ENCODE measurements at places on chromosomes 5 and 9.

GRCh38 chr5:158765407-158765806, 334.3 kb downstream of the EBF1 start:
- no peak for DNase-seq

- DNase-seq, result no peak
These were observed 160.1 kb upstream of the ZNF608 start for GRCh38 chr5:124906339-124907097.

DNA sequence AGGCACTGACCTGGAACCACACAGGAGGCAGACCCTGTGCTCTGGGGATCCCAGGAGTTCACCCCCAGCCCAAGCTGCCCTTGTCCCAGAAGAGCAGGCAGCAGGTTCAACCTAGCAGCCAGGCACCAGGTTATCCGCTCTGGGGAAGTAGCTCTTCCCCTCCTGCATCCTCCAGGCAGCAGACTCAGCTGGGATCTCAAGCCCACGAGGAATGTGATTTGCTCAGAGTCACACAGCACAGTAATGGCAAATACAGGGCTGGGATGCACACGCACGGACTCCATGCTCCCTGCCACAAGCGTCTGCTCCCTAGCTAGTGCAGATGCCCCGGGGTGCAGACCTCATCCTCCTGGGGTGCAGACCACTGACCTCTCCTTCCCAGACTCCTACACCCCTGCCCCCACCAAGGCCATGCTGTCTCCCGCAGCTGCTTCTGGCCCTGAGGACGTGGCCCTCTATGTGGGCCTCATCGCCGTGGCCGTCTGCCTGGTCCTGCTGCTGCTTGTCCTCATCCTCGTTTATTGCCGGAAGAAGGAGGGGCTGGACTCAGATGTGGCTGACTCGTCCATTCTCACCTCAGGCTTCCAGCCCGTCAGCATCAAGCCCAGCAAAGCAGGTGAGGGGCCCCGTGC, 25.5 kb downstream of the HK3 start:
- no peak for DNase-seq

DNA sequence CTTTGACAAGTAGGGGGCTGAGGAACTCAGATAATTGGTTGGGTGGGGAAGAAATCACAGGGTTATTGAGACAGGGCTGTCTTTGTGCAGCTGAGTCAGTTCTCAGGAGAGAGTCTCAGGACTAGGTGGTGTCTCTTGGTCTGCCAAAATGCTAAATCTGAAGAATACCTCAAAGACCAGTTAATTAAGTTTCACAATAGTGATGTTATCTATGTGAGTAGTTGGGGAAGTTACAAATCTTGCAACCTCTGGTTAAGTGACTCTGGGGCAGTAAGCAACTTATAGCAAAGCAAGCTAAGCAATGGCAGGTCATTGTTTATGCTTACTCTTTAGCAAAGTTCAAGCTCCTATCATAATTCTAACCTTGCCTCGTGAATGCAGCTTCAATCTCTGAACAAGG, 53.6 kb downstream of the GIN1 start:
- no peak for DNase-seq

DNA sequence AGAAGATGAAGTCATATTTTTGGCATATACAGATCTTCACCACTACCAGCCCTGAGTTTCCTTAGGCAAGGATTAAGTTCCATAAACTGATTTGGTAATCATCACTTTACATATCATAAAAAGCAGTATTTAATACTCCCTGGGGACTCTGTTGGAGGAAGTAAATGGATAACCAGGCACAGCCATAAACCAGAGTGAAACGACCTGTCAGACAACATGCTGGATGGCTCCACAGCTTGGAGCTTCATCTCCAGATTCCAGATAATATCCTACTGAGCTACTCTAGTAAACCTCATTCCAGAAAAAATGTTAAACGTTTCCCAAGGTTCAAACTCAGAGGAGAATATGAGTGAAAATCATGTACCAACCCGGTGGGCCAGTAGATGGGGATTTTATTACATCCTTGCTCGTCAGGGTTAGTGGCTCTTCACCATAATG, 109.2 kb downstream of the BASP1 start:
- DNase-seq, result no peak

GRCh38 chr5:77209495-77210090, 887 bp upstream of the PDE8B start:
- no peak for DNase-seq

Data from SW 1271 (cell line).